ENCODE measurements at places on chromosomes 12 and 14.

DNA sequence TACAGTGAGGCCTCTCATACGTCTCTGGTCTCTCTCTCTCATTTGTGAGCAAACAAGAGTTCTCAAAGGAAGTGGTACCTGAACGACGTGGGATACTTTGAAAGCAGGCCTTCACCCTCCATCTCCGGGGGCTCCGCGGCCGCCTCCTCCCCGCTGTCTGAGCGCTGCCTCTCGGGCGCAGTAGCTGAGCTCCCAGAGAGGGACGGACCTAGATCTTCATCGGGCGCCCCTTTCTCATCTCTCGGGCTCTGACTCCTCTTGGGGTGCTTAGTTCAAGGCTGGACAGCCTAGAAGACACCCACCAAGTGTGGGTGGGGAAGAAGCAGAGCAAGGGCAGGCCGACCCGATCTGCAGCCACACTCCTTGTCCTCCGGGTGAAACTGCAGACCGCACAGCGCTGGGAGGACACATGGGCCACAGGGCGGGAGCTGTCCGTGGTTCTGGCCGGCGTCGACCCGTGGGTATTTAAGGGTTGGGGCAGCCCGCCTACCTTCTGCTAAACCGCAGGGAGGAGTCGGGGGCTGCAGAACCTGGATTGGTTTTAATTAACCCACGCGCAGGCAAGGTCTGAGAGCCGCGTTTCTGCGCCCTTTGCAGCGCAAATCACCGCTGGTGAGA, 92.7 kb downstream of the PAH start:
- DNase-seq, result peak; percentile 20

GRCh38 chr12:57087010-57087690, 1.8 kb upstream of the NAB2 start:
- DNase-seq, result peak; percentile 94

- DNase-seq, result peak; percentile 80
Observed at GRCh38 chr12:106903241-106903945, 52.3 kb upstream of the TMEM263 start.

DNA sequence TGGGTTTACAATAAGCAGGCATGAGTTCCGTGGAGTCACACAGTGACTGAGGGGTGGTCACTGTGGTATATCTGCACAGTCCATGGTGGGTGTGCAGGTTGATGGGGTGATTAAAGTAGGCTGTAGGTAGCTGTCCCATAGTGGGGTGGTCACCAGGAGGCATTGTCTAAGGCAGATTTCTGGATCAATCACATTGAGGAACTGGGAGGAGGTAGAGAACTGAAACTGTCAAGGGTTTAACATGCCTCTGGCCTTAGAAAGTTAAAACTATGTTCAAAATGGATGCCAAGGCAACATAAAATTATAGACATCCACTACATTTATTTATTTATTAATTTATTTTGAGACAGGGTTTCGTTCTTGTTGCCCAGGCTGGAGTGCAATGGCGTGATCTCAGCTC, 8.3 kb downstream of the ADCK1 start:
- DNase-seq, result no peak

- DNase-seq, result no peak
Observed at GRCh38 chr14:68871392-68871791, 78.5 kb upstream of the ZFP36L1 start.

- DNase-seq, result no peak
Observed at GRCh38 chr12:7242176-7243101, 53.0 kb downstream of the PEX5 start.

- no peak for DNase-seq
Observed at GRCh38 chr12:117231750-117232149, 41.5 kb upstream of the FBXO21 start.

GRCh38 chr14:74882103-74882920, 596 bp downstream of the DLST start:
- DNase-seq, result peak; percentile 74

GRCh38 chr14:21097636-21098075, 799 bp downstream of the ZNF219 start:
- no peak for DNase-seq

- no peak for DNase-seq
Observed at GRCh38 chr12:26406813-26407212, 211.4 kb downstream of the SSPN start.

- peak; percentile 57 for DNase-seq
Observed at GRCh38 chr12:65615118-65615517, 209.2 kb upstream of the HMGA2 start.

GRCh38 chr14:91021115-91021514, 39.3 kb downstream of the RPS6KA5 start:
- peak; percentile 40 for DNase-seq

- no peak for DNase-seq
Observed at GRCh38 chr12:50387487-50387886, 8.9 kb downstream of the FAM186A start.

DNA sequence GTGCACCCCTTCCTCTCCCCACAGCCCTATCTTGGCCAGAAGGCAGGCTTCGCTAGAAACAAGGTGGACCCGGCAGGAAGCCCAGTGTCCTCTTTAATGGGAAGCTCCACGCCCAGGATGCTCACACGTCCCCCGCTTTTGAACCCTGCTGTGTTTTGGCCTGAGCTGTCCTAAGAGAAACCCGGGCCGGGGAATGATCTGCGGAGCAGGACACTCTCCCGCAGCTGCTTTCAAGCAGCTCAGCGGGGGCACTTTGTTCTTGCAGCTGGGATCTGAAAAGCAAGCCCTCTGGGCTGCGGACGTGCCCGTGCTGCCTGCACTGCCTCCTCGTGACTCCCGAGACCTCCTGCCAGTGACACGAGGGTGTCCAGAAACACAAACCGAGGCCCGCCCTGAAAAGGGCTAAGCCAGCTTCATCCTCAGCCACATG, 30.0 kb downstream of the SCARB1 start:
- no peak for DNase-seq

DNA sequence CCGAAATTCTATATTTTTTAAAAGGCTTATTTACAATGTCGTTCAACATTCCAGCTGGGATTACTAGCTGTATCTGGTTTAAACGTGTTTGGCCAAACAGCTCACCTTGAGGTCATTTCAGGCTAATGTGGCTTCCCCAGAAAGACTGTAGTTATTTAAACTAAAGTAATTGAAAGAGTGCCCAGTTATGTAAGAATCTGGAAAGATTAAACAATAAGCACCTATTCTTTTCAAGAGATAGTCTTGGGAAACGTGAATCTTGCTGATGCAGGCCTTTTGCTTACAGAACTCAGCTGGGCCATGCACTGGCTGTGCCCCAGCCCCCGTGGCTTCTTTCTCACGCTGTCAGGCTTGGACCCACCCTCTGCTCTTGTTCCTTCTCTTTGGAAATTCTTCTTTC, 24.4 kb downstream of the GLRX5 start:
- no peak for DNase-seq

- no peak for DNase-seq
Observed at GRCh38 chr14:69637503-69638031, 26.2 kb downstream of the SUSD6 start.

GRCh38 chr12:22377731-22378496, 43.4 kb upstream of the ST8SIA1 start:
- DNase-seq, result no peak

DNA sequence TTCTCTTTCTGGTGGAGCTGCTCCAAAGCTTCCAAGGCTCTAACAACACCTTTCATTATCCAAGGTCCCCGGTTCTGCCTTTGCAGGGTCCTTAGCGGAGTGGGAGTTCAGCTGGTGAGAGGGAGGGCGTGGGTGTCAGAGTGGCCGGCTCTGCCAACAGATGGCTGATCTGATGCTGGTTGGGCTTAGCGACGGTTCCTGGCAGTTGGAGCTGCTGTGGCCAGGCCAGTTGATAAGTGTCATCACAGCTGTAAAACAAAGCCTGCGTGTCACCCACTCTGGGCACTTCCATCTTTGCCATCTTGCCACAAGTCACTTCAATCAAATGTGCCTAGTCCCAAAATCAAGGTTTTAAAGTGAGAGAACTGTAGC, 36.3 kb downstream of the RIN3 start:
- no peak for DNase-seq

- no peak for DNase-seq
Observed at GRCh38 chr14:83290447-83290846, 1756.8 kb upstream of the SEL1L start.

DNA sequence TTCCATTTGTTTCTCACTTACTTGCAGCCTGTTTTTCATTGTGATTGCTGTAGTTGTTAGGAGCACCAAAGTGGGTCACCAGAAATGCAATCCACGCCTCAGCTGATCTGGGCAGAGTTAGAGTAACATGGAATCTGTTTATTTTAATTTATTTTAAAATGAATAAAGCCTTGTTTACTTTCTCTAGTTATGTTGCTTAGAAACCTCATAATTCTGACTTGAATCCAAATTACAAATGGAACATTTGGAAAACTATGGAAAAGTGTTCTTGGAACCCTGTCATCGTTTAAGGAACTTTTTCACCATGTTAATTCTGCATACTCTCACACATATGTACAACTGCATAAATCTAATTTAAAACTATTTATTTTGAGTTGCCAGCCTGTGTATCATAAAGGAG, 92.2 kb upstream of the DAAM1 start:
- DNase-seq, result no peak

DNA sequence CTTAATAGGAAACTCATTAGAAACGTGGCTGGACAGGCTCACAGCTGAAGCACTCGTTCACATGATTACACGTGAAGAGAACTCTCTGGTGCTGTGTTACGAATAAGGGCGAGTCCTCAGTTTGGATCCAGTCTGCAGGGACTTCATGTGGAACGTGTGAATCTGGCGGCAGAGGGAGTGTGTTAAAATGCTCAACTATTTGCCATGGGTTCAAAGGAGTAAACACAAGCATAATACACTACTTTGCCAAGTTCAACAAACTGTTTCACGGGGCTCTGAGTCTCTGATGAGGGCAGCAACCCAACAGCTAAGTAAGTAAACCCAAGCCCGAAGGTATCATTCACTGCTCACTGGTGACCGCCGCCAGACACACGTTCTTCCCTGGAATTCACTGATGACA, 42.4 kb downstream of the NUAK1 start:
- DNase-seq, result no peak

- no peak for DNase-seq
Observed at GRCh38 chr12:131682510-131682895, 28.4 kb upstream of the SFSWAP start.

GRCh38 chr12:119179335-119180021, 747 bp downstream of the HSPB8 start:
- DNase-seq, result peak; percentile 55

DNA sequence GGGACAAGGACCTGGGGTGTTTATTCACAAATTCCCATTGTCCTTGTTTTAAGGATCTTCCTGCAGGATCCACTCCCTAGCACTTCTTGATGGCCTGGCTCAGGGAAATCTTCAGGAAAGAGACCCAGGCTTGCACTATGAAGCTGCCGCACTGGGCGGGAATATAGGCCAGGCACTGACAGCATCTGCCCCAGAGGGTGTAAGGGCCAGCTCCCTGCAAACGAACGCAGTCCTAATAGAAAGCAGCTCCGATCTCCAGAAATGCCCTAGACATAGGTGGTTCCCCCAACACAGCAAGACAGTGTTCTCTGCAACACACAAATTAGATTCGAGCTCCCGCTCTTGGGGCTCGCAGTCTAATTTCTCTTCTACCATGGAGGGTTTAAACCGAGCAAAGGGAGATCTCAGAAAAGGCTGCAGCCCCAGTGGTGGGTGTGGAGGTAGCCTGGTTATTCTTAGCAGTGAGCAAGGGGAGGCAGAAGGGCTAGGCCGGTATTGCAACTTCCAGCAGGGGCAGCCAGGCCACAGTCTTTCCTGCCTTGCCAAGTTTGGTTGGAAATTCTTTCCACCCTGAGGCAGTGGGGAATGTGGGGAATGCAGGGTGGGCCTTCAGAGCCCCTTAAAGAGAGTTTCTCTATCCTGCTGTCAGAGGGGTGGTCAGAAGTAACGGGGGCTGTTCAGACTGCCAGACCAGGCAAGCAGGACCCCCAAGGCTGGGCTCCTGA, 16.1 kb upstream of the WSCD2 start:
- no peak for DNase-seq

GRCh38 chr12:51852404-51853137, 4.1 kb upstream of the FIGNL2 start:
- no peak for DNase-seq

All from ELR (cell line).